Activated naive CD8-positive, alpha-beta T cell treated with anti-CD3 and anti-CD28 coated beads, Interleukin-2, amount 10 ng/mL, durations not matched to agents 7 days and 5 days (primary cell): ENCODE measurements at places on chromosomes 4 and X.

DNA sequence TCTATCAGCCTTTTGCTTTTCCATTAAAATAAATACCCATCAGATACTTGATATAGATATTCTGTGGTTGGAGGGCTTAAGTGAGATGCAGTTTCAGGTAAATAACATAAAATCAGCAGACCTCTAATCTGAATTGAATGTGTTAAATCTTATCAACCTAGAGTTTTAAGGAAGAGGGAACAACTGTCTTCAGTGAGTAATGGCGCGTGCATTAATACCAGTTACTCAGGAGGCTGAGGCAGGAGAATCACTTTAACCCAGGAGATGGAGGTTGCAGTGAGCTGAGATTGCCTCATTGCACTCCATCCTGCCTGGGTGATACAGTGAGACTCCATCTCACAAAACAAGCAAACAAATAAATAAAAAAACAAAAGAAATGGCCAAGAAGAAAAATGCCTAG is 54.3 kb downstream of the FAT4 start:
- no peak for DNase-seq

- DNase-seq, result no peak
These were observed 54.4 kb upstream of the MAP9 start for GRCh38 chr4:155430895-155431795.

DNA sequence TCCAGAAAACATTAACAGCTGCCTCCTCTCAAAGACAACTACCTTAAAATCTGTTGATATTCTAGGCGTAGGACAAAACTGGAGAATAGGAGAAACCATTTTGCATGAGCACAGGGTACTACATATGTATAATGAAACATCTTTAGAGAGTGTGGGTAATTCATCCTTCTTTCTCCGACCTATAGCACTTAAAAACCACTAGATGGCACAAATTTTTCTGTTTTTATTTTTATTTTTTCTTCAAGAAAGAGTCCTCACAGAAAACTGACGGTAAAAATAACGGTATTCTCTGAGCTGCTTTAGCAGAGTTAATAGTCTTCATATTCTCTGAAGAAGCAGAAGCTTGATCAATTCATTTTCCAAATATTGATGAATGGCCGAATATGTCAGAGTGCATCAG is 14.6 kb downstream of the SMIM31 start:
- no peak for DNase-seq

GRCh38 chrX:107566604-107567262 is 61.6 kb upstream of the PRPS1 start:
- DNase-seq, result no peak

- no peak for DNase-seq
These were observed 78.6 kb upstream of the ADRA2C start for GRCh38 chr4:3687538-3687937.

DNA sequence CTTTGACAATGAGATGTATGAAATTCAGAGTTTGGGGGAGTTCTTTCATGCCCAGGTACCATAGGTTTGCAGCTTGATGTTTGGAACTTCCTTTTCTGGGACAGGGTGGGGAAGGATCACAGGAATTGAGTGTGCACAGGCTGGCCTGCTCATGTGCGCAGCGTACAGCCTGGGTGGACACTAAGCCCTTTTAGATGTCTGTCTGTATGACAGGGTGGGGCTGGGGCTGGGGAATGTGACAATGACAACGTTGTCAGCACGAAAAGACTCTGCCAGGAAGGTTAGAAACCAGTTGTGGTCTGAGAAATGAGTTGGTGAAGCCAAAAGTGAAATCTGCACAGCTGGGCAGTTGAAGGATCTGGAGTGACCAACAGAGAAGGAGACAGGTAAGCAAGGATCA is 47.4 kb downstream of the WWC2 start:
- DNase-seq, result no peak

DNA sequence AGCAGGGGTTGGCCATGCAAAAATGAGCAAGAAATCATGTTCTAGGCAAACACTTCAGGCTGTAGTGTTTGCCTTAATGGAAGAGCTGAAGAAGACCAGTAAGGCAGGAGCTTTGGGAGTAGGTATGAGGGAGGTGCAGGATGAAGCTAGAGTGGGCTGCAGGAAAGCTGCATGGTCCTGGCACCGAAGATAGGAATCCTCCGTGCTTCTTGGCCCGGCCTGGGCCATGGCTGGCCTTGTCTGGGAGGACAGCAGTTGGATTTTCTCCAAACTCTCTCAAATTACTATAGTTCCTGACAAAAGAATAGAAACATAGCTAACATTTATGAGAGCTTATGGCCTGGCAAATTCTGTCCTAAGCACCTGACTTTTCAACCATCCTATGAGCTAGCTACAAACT is 116.5 kb downstream of the UCHL1 start:
- DNase-seq, result no peak

DNA sequence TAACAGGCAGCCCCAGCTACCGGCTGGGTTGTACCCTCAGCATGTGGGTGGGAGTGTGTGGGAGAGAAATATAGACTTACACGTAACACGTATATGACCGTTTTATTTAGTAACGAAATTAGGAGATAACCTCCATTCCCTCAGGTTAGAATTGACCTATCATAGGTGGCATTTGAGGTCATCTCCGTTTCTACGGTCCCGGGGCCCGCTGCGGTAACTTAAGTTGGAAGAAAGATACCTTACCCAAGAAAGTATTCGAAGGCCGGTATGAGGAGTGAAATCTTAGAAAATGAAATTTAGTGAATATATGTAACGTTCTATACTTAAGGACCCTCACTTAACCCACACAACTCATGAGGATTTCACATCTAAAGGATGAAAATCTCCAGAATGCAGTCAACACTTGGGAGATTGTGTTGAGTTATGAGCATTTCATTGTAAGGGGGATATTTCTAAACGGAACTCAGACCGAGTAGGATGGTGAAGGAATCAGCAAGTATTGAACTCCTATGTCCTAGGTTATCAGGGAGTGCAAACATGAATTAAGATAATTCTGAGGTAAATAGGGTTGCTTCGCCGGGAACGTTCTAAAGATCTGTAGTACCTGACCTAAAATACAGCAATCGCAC is 891 bp downstream of the CISD2 start:
- DNase-seq, result no peak

DNA sequence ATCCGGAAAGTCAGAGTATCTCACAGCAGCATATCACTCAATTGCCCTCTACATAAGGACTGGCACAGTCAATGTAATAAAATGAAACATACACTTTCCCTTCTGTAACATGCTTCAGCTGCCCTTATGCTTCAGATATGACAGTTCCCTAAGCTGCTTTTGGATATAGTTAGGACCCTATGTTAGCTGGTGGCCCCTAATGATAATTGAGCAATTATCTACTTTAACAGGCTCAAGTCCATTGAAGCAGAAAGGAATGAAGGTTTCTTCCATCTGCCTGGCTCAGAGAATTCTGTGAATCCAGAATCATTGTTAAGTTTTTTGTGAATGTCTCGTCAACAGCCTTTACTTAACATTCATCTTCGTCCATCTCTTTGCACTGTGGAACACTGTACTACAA is 951.2 kb upstream of the DIAPH2 start:
- DNase-seq, result no peak

- no peak for DNase-seq
These were observed 3.2 kb downstream of the CENPC start for GRCh38 chr4:67542076-67542475.

DNA sequence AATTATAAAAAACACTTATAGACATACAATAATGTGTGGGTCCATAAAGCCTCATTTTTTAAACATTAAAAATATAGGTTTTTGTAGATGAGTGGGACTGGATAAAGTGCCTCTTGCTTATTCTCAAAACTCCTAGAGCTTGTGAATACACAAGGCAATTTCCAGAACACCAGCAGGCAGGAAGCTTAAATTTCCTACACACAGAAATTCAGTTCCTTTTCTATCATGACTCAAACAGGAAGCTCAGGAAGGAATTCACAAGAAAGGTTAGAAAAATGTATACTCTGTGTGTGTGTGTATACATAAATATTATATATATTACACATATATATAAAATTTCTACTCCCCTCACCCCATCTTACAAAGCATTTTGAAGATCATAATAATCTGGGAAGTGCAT is 11.3 kb downstream of the MAGEB6 start:
- no peak for DNase-seq

DNA sequence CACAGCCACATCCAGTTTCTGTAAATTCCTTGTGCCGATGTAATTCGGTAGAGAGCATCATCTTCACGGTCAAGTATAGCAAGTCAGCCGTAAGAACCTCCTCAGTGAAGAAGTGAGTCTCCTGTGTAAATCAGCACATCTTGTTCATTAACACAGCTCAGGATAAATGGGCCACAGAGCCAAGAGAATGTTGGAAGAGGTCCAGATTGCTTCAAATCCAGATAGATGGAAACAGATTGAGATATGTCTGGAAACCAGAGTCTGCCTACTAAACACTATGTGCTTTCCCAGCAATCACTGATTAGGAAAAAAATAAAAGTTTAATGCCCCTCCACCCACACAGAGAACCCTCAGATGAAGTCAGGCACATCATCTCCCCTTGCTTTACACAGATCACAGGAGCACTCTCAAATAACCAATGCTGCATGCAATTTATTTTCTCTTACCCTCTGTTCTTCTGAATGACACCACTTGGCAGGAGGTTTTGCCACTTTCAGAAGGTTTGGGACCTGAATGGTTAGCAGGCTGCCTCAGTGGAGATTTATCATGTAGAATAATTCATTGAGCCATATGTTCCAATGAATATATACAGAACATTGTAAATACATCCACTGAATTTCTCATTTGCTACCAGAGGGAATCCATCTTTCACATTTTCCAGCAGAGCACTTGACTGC is 357.7 kb downstream of the C4orf33 start:
- DNase-seq, result no peak

DNA sequence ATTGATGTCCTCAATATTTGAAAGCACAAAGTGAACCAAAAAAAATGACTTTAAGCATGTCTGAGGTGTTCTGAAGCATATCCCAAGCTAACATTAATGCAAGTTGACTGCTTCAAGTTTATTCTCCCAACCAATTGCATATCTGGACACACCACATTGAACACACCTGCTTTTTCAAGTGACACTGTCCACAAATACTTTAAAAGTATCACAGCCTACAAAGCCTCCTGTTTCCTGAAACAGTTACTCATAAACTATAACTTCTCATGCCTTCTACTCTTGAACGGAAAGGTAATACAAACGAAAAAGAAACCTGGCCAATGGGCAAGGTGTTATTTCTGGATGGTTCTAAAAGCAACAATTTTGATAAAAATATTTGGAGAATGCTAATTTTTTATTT is 1.1 kb downstream of the CDKL2 start:
- DNase-seq, result no peak

- no peak for DNase-seq
These were observed 11.3 kb upstream of the LONRF3 start for GRCh38 chrX:118963159-118963558.

DNA sequence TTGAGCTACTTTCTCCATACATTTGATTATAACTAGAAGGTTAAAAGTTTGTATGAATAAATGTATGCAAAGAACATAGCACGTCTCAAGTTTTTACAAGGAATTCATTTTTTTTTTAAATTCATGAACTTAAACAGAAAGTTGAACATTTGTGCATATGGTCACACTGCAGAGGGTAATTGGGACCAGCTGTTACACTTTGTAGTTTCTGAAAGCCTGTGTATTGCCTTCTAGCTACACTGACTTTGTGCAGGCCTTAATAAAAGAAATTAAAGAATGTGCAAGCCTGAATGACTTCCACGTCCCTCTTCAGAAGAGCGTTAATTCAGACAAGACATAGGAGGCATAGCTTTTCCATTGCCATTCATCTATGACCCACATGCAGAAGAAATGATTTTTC is 153.1 kb upstream of the PCDH18 start:
- no peak for DNase-seq

GRCh38 chr4:104351706-104352105 is 143.0 kb downstream of the CXXC4 start:
- DNase-seq, result no peak

DNA sequence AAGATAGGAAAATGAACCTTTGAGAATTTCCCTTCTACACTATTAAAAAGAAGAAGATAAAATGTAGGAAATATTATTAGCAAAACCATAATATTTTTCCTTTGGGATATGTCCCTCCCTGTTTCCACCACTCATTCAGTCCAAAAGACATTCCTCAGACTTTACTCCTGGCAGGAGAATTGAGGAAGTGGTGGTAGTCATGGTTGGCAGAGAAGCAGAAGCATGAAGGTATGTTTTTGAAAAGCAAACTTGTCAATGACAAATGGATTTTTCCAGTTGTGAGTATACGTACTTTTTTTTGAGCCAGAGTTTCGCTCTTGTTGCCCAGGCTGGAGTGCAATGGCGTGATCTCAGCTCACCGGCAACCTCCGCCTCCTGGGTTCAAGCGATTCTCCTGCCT is 13.7 kb downstream of the STAG2 start:
- DNase-seq, result no peak

DNA sequence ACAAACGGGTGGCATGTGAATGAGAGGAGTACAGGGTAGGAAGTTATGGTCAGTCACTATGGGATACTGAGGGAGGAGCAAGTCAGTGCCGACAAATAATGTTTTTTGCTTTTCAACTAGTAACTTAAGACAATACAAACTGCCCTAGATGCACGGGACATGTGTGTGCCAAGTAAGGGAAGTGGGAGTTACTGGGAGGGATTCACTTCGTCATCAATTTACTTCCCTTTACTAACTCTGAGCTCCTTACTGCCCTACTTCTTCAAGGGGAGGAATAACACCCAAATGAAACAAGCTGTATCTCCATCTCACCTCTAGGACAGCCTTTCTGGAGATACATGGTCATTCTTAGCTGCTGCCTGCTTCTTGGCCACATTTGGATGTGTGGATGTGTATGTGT is 97.7 kb downstream of the DGKK start:
- DNase-seq, result no peak

DNA sequence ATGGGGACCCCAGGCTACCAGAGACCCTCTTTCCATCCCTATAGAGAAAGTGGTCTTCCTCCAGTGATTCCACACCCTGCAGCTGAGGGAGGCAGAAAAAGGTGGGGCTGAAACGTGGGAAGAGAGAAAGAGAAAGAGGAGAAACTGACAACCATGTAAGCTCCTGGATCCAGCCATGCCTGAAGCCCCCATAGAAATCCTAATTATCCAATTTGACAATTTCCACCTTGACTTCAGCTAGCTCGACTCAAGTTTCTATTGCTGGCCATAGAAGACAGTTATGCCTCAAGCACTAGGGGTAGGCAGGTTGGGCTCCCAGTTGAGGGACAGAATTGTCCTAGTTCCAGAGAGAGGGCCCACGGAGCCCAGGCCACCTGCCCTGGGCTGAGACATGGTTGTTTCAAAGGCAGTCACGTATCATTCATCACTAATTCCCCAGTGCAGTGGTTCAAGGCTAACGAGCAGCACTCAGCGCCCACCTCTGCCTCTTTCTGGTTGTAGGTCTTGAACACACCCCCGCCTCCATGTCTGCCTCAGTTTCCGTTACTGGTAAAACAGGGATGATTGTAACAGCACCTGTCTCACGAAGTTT is 39.8 kb upstream of the ASMTL start:
- peak; percentile 23 for DNase-seq

- no peak for DNase-seq
These were observed 103.0 kb downstream of the CPZ start for GRCh38 chr4:8695237-8696219.

DNA sequence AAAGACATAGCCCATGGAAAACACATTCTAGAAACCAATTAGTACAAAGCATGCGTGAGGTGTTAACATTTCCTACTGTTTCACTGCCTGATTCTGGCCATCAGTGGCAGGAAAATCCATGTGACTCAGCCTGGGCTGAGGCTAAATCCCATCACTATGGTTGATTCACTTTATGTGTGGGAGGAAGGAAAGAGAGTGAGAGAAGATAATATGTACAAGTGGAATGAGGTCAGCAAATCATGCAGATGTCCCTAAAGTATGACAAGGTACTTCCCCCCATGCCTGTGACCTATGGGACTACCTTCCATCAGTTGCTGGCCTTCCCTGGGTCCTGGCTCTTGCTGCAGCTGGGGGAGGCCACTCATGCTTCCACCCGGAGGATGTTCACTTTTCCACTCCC is 64.2 kb upstream of the MAP3K15 start:
- no peak for DNase-seq
